ENCODE measurements at places on chromosomes 16 and 17. TPM values are rescaled to one million over a fixed set of nuclear protein-coding genes. Genes with fewer than 3 reads are reported as not detected.

MXRA7 gene
- total RNA-seq, result 21.3 TPM

OR3A3 gene
- not detected for total RNA-seq

HS3ST4 gene
- 3.3 TPM for total RNA-seq

KRT36 gene
- not detected for total RNA-seq

MSLN gene
- total RNA-seq, result not detected

HAS3 gene
- 69.6 TPM for total RNA-seq
